ENCODE measurements at places on chromosomes 13 and 19.
A peak's percentile ranks its signal among the peaks of the same experiment; 100 is the strongest.

DNA sequence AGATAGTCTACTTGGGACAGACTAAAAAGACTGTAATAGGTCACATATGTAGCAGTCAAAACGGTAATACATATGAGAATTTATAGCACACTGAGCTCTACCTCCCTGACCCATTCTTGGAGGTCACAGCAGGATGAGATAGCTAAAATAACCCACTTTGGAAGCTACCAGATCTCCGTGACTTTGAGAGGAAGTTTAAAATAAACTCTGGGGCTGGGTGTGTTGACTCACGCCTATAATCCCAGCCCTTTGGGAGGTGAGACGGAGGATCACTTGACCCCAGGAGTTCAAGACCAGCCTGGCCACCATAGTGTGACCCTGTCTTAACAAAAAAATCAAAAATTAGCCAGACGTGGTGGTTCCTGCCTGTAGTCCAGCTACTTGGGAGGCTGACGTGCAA, 45.3 kb downstream of the DHRS12 start:
- no peak for DNase-seq

DNA sequence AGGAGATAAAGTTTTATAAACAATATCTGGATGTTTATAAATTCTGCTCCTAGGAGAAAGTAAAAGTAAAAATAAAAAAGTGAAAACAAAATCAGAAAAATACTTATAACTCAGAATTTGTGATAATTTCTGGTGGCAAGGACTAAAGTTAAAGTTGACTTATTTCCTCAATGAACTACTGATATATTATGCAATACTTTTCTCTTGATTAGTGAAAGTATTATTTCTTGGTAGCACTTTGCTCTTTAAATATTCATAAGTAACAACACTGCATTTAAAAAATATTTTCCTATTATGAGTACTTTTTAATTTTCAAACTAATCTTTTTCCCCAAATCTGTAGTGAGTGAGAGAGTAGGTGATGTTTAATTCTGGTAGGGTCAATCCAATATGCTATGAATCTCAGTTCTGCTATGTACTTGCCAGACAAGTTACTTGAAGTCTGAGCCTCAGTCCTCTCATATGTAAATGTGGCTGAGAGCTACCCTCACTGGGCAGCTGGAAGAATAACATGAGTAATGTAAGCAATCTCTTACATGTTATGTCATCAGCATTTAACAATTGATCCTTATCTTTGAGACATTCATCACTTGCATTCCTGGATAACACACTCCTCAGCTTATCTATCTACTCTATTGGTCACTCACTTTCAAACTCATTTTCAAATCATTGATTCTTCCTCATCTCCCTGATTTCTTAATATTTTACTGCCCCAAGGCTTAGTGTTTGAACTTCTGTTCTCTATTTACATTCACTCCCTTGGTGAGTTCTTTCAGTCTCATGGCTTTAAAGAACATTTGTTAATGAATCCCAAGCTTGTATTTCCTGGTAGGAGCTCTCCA, 239.0 kb downstream of the RGCC start:
- peak; percentile 28 for DNase-seq

- no peak for DNase-seq
Observed at GRCh38 chr13:23743278-23744076, 145.7 kb downstream of the MIPEP start.

DNA sequence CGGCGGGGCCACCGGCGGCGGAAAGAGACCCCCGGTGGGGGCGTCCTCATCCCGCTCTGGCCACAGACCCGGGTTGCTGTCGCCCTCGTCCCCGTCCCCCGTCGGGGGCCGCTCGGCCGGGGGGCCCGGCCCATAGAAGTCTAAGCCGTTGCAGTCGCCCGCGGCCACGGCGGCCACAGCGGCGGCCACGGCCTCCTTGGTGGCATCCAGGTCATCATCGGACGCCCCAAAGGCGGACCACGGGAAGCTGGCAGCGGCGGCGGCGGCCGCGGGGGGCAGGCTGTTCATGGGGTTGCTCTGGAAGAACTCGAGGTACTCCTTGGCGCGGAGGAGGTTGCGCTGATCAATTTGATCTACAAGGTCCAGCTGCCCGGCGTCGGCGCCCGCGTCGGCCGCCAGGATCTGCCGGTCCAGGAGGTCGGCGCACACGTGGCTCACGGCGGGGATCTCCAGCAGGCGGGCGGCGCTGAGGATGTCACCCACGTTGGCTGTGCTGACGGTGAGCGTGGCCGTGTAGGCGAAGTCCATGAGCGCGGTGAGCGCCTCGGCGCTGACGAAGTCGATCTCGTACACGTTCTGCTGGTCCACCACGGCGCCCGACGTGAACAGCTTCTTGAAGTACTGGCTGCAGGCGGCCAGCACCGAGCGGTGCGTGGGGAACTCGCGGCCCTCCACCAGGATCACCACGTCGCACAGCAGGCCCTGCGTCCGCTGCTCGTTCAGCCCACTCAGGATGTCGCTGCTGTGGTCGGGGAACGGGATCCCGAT, 12.1 kb downstream of the ZBTB7A start:
- DNase-seq, result no peak

DNA sequence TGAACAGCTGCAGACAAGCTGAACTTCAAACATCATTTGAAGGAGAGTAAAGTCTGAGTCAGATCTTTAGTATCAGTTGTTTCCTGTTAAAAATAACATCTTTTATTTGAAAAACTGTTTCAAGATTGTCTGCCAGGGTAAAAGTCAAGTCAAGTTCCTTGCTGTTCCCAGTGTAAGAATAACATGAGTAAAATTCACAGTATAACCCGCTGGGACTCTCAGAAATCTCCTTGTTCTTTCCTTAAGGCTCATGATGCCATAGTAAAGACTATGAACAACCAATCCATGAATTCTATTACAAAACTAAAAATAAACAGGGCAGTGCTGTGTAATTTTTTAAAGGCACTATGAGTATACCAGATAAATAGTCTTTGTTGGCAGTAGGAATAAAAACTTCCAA, 112.9 kb downstream of the IRS2 start:
- DNase-seq, result no peak

DNA sequence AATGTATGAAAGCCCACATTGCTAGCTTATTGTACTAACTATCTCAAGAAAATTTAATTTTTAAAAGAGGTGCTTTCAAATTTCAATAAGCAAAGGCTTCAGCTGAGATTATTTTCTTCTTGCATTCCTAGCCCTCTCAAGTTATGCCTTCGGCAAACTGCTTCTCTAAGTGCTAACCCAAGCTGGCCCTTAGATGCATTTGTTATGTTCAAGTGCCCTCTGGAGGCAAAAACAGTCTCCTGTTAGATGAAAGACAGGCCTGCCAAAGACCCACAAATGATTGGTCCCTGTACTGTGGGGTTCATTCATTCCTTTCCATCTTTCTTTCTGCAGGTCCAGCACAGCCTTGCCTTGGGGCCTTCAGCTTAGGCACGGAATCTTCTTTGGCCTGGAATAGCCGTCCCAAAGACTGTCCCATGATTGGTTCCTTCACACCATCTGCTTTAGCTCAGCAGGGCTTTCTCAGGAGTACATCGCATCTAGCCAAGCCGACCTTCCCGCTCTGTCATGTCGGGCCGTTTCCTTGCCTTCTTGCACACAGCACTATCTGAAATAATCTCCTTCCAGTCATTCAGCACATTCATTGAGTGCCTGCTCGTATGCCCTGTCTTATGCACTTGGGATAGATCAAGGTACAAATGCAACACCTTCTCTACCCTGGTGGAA, 26.4 kb upstream of the TPTE2 start:
- DNase-seq, result no peak

- peak; percentile 42 for DNase-seq
Observed at GRCh38 chr13:26529441-26529840, 28.0 kb upstream of the WASF3 start.

- DNase-seq, result no peak
Observed at GRCh38 chr13:59793107-59793506, 370.6 kb downstream of the DIAPH3 start.

- no peak for DNase-seq
Observed at GRCh38 chr13:85935868-85936467, 136.7 kb upstream of the SLITRK6 start.

Data from T47D (cell line).